ENCODE measurements at places on chromosomes 5 and 9.

DNA sequence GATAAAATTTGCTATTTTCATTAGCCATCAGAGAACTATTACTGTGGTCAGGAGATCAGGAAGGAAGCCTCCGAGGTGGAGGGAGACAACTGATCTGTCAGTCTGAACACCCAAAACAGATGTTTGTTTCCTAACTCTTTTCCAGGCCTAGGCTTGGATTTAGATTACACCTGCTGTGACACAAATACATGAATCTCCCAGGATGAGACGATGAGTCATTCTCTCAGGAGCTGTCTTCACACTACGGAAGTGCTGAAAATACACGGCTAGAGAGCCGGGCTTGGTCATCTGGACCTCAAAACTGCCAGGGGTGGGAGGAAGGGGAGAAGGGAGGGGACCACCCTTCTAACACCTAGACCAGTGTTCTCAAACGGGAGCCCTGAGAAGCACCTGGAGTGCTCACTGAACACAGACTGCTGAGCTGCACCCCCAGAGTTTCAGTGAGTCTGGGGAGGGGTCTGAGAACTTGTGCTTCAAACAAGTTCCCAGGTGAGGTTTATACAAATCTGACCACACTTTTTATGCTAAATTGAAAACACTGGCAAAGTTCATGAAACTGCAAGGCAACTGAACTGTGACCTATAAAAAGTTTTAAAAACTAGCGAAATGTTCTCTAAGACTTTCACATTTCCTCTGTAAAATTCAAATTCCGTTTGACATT is 80.3 kb upstream of the EQTN start:
- no peak for DNase-seq

DNA sequence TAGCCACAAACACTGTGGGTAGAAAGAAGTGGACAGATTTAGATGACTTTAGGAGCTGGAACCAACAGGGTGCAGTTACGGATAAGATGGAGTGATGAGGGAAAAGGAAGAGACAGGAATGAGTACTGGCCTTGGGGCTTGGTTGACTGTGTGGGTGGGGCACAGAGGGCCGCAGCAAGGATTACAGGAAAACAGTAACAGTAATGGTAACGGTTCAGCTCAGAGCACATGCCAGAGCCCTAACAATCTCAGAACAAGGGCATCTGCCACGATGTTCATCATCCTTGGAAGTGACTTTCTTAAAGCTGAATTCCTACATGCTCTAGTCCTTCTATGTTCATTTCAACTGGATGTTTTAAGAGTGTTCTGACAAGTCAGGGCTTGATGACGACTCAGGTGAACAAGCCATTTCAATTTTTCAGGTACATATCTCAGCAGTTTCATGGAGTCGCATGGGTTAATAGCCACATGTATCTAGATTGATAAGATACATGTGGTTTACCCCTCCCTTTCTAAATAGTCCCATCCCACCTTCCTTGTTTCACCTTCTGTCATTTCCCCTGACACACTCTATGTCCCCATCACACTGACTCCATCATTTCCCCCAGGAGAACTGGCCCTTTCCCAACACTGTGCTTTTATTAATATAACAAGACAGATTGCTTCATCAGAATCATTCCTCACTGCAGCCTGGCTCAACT is 65.0 kb downstream of the CEMIP2 start:
- DNase-seq, result no peak

DNA sequence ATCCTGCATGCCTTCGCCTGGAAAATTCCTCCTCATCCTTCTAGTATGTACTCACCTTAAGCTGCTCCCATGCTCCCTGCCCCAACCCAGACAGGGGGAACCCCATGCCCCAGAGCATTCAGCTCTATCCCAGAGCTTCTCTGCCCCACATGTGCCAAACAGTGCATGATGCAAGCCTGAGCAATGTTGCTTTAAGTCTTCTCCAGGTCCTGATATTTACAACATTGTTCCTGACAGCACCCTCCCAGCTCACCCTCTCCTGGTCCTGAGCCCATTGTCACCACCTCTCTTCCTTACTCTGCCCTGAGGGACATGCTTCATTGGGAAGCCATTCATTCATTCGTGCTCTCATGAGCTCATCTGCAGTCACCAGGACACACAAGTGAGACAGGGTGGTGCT is 23.4 kb upstream of the BARX1 start:
- DNase-seq, result no peak

DNA sequence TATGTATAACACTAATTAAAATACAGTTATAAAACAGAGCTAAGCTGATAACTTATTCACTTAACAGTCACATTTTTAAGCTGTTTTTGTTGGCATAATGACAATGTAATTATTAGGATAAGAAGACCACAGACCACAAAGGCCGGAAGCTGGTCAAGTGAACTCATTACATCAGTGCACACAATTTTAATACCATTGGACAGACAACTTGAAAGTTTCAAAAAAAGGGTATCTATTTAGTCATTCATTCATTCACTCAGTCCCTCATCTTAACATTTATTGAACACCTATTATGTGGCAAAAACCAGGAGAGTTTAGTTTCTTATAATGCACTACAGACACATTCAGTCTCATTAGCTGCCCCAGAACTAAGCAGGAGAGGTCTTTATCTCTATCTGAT is 11.6 kb downstream of the ERP44 start:
- DNase-seq, result peak; percentile 70

DNA sequence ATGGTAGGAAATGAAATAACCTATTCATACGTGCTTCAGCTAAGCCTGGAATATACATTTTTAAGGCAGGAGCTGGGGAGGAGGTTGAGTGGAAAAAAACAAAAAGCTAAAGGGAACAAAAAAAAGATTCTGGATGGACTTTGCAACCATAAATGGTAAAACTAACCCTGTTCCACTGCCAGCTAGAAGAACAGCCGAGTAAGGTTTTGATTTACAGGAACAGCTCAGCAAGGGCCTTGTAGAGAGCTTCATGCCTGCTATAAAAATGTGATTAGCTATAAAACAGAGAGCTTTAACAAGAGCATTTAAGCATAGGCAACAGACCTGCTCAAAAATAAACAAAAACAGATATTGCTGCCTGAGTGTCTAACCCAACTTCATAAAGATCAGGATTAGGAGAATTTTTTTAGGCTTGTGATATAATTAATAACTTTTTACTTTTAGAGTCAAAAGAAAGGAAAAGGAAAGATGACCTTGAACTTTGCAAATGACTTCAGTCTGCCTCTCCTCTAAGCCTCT is 194.8 kb downstream of the FBXL7 start:
- DNase-seq, result no peak

DNA sequence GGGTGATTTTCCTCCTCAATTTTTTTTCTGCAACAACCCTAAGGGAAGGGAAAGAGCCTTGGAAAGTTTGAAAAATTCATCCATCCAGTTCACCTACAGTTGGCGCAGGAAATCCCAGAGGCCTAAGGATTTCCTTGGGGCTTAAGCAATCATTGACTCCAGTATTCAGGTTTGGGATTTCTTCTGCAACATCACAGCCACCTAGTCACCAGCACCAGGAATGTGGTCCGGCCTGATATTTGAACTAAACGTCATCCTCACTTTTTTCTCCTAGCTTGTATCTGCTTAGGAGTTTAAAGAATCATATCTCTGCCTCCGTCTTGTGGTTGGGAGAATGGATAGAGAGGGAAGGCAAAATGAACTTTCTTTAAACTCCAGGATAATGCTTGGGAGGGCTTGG is 20.2 kb upstream of the TLE4 start:
- no peak for DNase-seq

DNA sequence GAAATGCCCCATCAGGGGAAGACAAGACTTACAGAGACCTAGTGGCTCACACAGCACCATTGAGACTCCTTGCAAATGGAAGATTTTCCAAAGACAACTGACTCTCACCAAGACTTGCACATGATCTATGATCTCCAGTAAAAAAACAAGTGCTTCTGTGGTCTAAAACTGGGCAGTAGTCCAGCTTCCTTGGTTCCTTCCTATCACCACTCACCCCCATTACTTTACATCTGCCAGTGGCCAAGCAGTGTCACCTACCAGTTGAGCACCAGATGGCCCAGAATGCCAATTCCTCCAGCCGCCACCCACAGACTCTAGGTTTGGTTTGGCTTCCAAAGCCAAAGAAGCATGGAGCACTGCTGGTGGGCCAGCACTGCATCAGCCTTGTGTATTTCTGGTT is 47.7 kb downstream of the SH3TC2 start:
- DNase-seq, result no peak

GRCh38 chr9:79384091-79384490 is 187.7 kb upstream of the TLE4 start:
- DNase-seq, result no peak

GRCh38 chr9:1026219-1026618 is 23.9 kb upstream of the DMRT2 start:
- DNase-seq, result no peak

DNA sequence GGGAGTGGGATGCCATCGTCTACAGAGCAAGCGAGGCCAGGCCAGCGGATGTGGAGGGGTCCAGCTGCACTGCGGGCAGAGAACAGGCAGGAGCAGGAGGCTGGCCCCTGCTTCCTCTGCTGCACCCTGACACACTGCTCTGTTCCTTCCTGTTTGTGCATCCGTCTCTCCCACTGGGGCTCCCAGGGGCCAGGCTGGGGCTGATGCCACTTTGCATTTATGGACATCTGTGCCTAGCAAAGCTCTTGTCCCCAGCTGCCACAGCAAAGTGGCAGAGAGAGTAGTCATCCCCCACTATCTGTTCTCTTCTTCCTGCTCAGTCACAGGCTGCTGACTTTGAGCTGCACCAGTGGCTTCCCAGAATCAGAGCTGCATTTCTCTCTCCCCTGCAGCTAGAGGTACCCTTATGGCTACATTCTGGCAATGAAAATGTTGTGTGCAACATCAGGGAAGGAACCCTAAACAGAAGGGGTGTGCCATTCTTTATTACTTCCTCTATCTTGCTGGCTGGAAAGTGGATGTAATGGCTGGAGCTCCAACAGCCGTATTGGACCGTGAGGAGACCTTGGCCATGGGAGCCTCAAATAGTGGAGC is 4.2 kb upstream of the NINJ1 start:
- DNase-seq, result no peak

DNA sequence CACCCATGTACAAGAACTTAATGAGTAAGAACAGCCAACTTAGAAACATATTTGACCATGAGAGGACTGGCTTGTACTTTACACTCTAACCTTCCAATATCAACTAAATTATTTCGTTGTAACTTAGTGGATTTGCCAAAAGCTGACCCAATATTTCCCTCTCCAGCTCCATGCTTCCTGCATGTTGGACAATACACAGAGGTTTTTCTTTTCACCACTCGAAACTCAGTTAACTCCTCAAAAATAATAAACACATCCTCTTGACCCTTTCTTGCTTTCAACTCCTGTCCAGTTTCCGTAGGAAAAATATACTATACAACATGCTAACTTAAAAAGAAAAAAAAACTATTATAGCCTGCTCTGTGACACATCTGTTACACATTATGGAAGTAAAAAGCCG is 188.9 kb downstream of the MPDZ start:
- DNase-seq, result no peak

- no peak for DNase-seq
These were observed 1.9 kb upstream of the BRD3 start for GRCh38 chr9:134069480-134070399.

- no peak for DNase-seq
These were observed 23.6 kb upstream of the RAB14 start for GRCh38 chr9:121225240-121225639.

DNA sequence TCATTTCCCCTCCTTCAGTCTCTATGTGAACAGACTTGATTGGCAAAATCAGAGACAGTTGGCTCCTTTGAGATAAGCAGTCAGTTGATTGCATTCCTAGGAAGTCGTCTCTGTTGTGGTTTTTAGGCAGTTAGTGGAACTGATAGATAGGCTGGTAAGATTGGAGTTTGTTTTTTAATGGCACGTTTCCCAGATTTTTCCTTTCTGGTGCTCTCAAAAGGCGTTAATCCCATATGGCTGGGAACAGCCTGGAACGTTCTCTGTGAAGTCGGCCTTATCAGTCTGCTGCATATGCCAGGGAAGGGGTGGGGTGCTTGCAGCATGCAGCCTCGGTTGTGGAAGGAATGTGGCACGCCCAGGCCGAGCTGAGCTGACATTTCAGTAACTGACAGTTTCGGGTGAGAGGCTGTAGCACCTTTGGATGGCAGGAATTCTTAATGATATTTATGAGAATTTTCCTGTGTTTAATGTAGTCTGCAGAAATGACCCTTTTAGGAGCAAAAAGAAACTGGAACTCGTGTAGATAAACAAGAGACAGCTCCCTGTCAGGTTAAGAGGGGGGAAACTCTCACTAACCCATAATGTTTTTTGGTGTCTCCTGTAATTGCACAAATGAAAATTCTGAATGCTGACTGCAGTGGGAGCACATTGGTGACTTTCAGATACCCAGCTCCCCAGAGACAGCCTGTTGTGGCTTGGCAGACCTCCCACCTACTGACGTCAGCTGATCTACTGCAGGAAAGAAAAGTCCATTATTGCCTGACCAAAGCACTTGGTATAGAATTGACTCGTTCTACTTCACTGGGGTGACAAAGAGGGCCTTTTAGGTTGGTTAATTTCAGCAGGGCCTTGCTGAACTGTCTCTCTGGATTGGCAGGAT is 6.3 kb downstream of the SPTAN1 start:
- DNase-seq, result peak; percentile 85

GRCh38 chr5:55530669-55531068 is 4.1 kb downstream of the PLPP1 start:
- DNase-seq, result no peak

- DNase-seq, result no peak
These were observed 12.4 kb upstream of the FSD1L start for GRCh38 chr9:105435453-105435852.

GRCh38 chr9:108386032-108386431 is 469.8 kb downstream of the ACTL7B start:
- DNase-seq, result no peak

DNA sequence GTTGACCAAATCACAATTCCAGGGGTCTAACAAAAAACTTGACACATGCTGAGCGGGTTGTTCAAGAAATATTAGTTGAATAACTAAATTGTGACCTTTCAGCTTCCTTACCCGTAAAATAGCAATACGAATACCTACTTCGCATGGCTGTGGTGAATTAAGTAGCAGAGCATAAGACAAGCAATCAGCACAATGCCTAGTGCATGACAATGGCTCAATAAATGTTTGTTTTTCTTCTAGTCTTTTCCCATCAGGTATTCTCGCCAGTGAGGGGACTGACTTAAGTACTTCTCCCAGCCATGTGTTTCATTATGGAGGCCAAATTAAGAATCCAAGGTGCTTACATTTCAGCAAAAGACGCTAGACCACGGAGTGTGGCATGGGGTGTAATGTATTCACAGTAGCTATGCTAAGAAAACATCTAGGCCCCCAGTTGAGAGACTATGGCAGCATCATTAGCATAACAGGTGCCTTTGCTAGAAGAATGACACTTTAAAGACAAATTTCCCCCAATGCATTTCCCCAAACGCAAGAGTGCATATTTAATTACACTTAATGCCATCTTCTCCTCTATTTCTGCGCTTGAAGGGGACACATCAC is 145.9 kb downstream of the ASTN2 start:
- no peak for DNase-seq

GRCh38 chr5:168303393-168304025 is 12.1 kb downstream of the WWC1 start:
- peak; percentile 43 for DNase-seq

GRCh38 chr9:126661521-126662251 is 48.0 kb downstream of the LMX1B start:
- peak; percentile 38 for DNase-seq
